ENCODE measurements at places on chromosomes 2 and 18.

GRCh38 chr2:240179941-240180666, 39.6 kb upstream of the OTOS start:
- DNase-seq, result no peak

GRCh38 chr18:10514082-10514481, 11.7 kb upstream of the NAPG start:
- DNase-seq, result no peak

GRCh38 chr2:127527001-127527804, 914 bp upstream of the IWS1 start:
- no peak for DNase-seq

GRCh38 chr2:231663458-231664212, 44.7 kb upstream of the PTMA start:
- DNase-seq, result no peak

GRCh38 chr2:40410695-40411094, 41.2 kb downstream of the SLC8A1 start:
- DNase-seq, result no peak

DNA sequence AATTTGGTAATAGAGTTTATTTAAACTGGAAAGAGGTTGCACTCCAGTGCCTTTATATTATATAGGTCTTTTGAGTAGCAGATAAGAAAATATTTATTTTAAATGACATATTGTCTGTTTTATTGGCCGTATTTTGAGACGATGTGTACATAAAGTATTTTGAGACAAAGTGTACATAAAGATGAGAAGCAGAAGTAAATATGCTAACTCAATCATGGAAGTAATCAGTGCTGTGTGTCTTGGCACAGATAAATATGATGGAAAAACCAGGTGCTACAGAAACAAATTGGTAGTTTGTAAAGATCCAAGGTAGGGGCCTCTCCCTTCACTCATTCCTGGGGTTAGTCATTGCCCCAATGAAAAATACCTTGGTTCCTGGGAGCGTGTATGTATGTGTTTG, 382.9 kb downstream of the DSEL start:
- DNase-seq, result no peak

- no peak for DNase-seq
These were observed 1187.2 kb upstream of the CRIM1 start for GRCh38 chr2:35168351-35168750.

DNA sequence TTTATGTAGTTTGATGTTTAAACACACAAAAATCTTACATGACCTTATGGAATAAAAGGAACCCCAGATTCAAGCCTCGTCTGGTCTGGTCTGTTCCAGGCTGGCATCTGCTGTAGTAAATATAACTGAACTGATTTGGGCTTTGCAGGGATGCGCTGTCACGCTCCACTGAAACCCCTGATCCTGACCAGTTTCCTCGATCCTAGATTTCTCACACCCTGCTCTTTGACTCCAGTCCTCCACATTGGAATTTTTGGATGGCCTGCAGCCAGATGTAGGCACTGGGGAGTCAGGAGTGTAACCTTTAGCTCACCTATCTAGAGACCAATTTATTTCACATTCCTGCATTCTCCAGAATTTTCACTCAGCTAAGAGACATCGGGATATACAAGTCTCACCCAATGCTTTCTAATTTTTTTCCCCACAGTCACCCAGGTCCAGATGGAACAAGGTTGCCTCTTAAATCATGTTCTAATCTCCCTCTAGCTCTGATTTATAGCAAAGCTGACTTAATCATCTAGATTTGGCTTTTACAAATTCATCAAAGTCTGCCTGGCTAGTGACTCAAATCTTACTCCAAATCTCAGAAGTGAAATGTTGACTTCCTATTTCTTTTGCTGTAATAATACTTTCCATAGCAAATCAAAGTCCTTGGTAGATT, 219.6 kb downstream of the CD226 start:
- no peak for DNase-seq

- DNase-seq, result no peak
These were observed 36.6 kb upstream of the PPP1R1C start for GRCh38 chr2:181949047-181949446.

DNA sequence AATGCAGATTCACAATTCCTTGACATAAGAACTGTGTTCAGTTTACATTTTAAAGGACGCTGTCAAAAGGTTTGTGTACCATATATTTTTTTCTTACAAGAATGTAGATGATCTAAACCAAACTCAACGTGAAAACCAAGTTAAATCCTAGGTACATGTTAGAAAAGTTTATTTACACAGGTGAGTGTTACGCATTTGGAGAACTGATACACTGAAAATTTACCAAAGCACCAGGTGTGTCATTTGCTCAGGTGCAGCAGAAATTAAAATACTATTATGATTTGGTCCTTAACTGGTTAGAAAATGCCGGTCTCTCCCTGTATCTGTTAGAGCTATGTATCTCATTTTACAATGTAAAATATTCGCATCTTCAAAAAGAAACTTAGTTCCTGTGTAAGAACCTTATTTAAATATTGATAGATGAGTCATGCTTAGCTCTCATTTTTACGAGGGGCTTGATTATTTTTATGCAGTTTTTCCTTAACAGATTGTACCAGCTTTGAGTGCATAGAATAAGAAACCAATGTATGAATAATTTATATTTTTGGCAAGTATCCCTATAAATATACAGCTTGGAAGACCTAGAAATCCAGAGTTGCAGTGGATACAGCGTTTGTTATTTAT, 25.1 kb downstream of the MFF start:
- no peak for DNase-seq

- DNase-seq, result no peak
These were observed 7.0 kb upstream of the AOX1 start for GRCh38 chr2:200578778-200579177.

- DNase-seq, result no peak
These were observed 197.8 kb downstream of the PAX3 start for GRCh38 chr2:222100704-222101699.

DNA sequence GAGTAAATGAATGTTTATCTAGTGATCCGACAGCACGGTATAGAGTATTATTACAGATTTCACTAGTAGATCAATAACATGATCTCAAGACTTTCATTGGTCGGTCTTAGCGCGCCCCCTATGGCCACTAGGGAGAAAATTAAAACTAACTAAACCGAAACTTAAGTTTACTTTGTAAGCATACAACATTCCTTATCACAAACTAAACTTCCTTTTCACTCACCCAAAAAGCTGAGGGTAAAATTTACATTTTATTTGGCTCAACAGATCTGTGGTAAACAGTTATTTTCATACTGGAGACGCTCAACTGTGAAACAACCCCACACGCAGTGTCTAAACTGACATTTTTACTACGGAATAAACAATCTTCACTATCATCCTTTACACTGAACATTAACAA, 215.6 kb upstream of the MAP2 start:
- DNase-seq, result peak; percentile 54

DNA sequence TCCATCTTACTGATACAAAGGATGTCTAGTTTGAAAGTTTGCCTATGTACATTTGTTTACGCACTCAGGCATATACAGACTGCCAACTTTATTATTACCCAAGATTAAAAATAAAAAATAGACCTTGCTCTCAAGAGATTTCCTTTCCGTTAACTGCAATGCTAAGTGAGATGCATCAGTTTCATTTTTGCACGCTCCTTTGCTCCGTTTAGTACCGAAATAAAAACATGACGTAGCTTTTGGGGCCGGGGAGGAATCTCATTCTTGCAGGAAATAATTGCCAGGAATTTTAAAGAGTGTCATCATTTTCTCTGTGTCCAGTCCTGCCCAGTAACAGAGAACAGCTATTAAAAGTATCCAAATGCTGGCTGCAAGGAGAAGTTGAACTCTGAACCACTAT, 169.5 kb downstream of the SLC8A1 start:
- DNase-seq, result no peak

DNA sequence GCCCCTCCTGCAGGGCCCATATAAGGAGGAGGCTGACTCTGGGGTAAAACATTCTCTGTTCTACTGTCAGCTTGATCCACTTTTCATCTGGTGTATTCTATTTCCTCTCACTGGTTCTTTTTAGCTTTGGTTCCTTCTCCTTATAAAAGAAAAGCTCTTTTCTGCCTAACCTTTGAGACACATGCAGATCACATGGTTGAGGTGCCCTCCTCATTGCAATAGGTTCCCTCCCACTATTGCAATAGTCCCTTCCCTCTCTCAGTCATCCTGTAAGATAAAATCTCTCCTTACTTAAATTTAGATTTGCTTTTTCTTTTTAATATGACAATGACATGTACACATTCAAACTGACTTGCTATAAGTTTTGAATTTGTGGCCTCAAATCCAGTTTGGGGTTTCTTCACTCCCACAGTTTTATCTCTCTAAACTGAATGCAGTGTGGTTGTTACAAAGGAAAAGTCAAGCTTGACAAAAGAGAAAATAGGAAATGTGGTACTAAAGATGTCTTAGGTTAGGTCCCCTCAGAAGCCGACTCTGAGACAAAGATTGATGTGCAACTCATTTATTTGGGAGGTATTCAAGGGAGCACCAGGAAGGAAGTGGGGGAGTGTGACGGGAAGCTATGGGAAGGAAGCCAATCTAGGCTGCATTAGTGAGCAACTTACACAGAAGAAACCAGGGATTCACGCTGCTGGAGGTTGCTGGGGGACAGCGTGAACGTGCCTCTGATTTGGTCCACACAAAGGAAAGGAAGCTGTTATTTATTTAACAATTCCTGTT, 127.6 kb upstream of the LINC00305 start:
- peak; percentile 27 for DNase-seq

- DNase-seq, result no peak
These were observed 226.9 kb upstream of the SPOPL start for GRCh38 chr2:138274421-138275291.

GRCh38 chr18:42113529-42114191, 158.6 kb downstream of the PIK3C3 start:
- no peak for DNase-seq

DNA sequence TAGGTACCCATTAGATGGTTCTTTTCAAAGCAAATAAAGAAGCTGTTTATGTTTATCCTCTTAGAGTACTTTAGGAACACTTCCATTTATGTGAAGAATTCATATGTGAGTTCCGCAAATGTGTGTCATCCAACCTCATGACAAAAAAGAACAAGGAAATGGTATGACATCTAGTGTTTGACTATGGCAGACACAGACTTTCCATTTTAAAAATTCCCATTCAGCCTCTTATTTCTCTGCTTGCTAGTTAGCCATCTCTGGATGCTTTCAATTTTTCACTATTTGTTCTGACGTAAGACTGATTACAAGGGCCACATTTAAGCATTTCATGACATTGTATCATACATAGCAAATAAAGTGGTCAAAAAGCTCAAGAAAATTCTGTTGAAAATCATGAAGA, 103.0 kb downstream of the ZAP70 start:
- no peak for DNase-seq

DNA sequence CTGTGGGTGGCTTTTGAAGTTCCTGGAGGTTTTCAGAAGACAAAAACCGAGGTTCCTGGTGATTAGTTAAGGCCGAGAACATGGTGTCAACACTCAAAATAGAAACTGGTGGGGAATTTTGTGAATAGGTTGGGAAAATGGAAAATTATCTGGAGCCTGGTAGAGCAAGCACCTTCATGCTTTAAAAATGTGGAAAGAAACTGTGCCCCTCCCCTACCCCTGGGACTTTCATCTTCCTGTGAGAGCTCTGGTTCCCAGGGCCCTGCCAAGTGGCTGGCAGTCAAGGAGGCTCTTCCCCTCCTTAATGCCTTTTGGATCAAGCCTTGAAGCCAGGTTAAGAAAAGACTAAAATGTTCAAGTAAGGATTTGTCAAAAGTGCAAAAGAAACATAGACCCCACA, 1.9 kb upstream of the CRACDL start:
- no peak for DNase-seq

- no peak for DNase-seq
These were observed 29.7 kb downstream of the ZC3H6 start for GRCh38 chr2:112305132-112305531.

DNA sequence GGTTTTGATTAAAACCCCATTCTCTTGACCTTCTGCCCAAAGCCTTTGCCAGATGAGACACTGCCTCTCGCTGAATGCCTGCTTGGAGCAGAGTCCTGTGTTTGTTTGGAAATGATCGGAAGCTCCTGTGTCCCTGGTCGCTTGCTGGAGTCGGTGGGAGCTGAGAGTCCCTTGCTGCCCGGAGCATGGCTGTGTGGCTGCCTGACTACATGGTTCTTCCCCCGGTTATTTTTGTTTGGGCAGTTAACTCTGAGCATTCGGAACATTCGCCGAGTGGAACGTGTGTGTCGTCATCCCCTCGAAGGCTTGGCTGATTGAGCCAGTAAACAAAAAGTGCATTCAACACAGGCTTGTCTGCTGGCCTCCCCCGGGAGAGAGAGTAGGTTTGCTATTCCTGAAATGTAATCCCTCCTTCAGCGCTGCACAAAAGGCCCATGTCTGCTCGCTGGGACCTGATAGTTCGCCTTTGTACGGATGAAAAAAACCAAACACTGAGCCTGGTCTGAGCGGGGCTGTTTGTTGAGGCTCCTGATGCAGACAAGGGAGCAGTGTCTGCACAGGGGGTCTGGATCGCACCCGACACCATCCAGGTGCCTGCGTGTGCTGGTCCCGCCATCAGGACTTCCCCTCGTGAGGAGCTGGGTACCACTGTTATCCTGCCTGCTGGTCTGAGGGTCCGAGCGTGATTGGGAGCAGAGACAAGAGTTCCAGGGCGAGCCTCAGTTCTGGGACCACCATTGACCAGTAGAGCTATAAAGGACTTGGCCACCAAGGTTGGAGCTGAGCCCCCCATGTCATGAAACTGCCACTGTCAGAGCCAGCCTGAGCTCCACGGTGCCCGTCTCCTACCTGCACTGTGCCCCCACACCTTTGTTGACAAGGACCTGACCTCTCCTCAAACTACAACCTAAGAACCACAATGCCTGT, 83.8 kb downstream of the AGAP1 start:
- no peak for DNase-seq

- peak; percentile 18 for DNase-seq
These were observed 118.1 kb downstream of the MSH2 start for GRCh38 chr2:47520825-47521665.

DNA sequence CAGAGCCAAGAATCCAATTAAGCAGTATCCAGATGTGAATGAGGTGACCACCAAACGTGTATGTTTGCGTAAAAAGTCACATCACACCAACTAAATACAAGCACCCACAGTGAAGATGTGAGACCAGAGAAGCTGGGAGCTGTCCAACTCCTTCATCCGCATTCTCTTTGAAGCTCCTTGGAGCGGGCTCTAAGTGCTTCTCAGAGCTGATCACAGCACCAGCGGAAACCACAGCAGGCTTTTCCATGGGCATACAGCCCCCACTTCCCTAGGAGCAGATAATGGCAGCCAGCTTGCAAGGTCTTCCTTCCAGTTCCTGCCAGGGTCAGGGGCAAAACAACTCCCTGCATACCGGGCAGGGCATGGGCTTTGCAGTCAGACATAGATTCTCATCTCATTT, 36.4 kb downstream of the REEP1 start:
- no peak for DNase-seq

- DNase-seq, result no peak
These were observed 8.3 kb downstream of the ASAP2 start for GRCh38 chr2:9214873-9215272.

DNA sequence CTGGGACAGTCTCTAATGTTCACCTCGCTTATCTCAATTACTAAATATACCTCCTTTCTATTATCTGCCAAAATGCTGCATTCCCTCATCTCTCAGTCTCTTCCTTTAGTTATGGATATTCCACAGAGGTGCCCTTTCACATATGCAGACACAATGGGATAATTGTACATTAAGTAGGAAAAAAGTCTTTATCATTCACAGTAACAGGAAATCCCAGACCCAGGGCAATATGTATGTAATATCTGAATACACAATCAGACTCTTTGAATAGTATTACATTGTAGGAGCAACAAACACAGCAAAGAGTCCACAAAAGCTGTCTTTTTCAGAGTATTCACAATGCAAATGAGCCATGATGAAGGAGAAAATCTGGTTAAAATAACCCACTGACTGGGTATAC, 1399.0 kb upstream of the ZEB2 start:
- DNase-seq, result no peak

- DNase-seq, result no peak
These were observed 137.7 kb upstream of the MSH6 start for GRCh38 chr2:47645246-47645645.

Measured in endothelial cell (in vitro differentiated cells).